Esophagus mucosa (tissue), 1 donor: ENCODE measurements at places on chromosomes 11 and 22. TPM values are rescaled to one million over a fixed set of nuclear protein-coding genes. Genes with fewer than 3 reads are reported as not detected.

- no peak for ATAC-seq
These were observed 25.5 kb downstream of the TCP11L1 start for GRCh38 chr11:33064866-33065265.

Gene YWHAH
- 58.3 TPM for total RNA-seq

Gene SLC29A2
- total RNA-seq, result 3.6 TPM

GRCh38 chr11:64243236-64243854, 2.5 kb downstream of the FKBP2 start:
- ATAC-seq, result no peak

DNA sequence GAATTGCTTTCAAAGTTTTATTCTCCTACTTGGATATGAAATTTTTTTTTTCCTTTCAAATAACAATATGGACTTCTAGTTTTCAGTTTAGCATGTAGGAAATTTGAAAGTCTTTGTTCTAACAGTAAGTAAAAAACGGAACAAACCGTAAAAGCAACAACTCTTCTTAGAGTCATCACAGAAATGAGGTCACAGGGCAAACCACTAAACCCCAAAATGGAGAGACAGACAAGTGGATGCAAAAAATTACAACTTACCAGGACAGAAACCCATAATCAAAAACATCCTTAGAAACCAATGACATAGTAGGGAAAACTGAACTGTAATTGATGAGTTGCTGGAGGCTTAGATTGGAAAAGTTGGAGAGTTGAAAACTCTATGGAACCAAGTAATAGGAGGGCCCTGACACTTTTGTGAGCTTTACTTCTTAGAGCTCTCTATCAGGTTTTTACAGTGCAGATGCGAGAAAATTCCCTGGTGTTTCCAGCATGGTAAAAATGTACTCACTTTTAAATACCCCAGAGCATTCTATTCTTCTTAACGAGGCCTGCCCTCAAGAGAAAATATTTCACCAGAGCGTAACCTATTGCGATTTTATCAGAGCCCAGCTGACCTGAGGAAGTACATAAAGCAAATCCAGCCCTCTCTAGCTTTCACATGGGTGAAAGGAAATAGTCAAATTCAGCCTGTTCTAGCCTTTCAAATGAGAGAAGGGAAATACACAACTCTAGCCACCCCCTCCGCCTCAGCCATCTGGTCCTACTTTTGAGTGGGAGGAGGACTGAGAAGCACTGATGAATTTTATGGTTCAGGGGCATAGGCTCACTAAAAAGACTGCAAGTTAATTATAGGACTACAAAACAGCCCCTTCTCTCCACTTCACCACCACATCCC, 39.1 kb downstream of the CASP12 start:
- no peak for ATAC-seq

GRCh38 chr11:10158461-10158860, 135.6 kb downstream of the SBF2 start:
- ATAC-seq, result no peak

DNA sequence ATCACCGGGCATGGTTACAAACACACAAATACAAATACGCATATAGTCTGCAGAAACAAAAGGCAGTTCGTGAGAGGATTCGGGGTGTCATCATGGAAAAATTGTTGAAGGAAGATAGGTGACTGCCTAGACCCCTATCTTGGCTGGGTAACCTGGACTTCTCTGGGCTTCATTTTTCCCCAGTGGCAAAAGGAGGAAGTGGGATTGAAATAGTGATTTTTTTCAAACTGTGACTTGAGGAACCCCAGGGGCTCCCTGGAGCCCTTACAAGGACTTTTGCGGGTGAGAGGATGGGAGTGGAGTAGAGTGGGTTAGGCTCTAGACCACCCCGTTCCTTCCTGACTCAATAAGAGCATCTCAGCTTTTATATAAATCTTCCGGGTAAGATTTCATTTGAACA, 1.0 kb upstream of the ELF5 start:
- ATAC-seq, result no peak

Gene FXYD2
- not detected for total RNA-seq

DNA sequence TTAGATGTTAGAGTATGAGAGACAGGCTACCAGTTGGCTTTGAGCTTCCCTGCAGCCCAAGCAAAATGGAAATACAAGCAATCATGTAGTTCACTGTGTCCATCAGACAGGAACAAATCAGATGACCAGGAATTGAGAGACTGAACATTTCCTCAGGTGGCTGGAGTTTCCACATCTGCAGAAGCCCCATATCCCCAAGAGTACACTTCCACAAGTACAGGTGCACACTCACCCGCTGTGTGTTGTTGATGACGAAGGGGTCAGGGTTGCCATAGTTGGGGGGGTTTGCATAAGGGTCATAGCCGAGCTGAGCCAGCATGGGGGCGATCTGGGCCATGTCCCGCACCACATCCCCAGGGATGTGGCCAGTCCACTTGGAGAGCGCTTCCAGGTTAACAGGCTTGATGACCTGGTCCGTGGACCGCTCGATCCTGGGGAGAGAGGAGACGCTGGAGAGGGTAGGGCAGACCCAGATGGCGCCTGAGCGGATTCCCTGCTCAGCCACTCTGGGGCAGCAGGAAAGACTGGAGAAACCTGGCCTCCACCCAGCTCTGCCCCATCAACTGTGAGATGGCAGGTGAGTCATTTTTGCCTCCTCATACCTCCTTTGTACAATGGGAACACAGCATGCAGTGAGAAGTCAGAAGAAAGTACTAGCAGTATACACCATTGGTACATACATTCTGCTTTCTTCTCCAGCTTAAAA, 23.9 kb upstream of the TFIP11 start:
- ATAC-seq, result peak; percentile 91

DNA sequence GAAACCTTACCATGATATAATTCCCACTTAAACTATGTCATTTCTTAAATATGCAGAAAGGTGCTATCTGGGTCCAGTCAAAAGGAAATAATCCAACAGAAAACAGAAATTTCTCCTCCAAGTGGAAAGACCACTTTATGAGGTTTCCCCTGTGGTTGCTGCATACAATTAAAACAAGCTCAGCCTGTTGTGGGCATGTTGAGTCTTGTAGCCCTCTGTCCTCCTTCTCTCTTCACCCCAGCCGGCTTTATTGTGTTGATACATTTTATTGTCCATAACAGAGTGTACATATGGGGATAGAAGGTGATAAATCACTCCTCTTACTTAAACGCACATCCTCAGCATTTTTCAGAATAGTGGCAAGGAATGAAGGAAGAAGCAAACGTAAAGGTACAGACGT, 126.0 kb upstream of the MTNR1B start:
- ATAC-seq, result peak; percentile 80

Gene OR51V1
- total RNA-seq, result not detected
